ENCODE measurements at places on chromosomes 6 and 20. TPM values are rescaled to one million over a fixed set of nuclear protein-coding genes. Genes with fewer than 3 reads are reported as not detected.

- H3K4me3 ChIP-seq: no peak overlapping the region
- no peak for DNase-seq
- peaks cover 11% of the 10 kb centered on the region for H3K4me1 ChIP-seq
- H3K27ac ChIP-seq: no peak overlapping the region
Measured at GRCh38 chr6:125828476-125829039, 37.8 kb downstream of the NCOA7 start.

The SAMD10 gene
- polyA plus RNA-seq: 3.6 TPM

The FOXP4 gene
- polyA plus RNA-seq: 13.8 TPM

- H3K27ac ChIP-seq: no peak overlapping the region
- no peak for DNase-seq
- no peaks in the 10 kb centered on the region for H3K4me1 ChIP-seq
- peaks cover 13% of the 10 kb centered on the region for H3K27me3 ChIP-seq
- no peak overlapping the region for H3K4me3 ChIP-seq
Measured at GRCh38 chr20:25066386-25066785, 8.4 kb upstream of the ACSS1 start.

The UBD gene
- polyA plus RNA-seq: 20.0 TPM

DNA sequence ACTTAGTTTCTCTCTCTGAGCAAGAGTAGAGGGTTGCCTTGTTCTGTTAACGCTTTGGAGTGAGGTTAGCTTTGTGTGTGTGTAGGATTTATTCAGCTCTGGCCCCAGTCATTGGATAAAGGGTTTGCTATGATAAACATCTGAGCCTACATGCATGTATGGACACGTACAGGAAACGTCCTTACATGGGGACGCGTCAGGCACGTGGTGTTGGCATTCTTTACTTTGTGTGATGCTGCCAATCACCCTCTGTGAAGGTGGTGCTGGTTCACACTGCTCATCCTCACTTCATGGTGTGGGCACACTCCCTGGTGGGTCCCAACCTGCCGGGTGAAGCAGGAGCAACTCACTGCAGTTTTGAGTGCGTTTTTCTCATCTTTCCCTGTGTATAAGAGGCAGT, 53.4 kb upstream of the CD93 start:
- no peaks in the 10 kb centered on the region for H3K36me3 ChIP-seq
- no peak overlapping the region for H3K4me3 ChIP-seq
- no peaks in the 10 kb centered on the region for H3K27me3 ChIP-seq

The VGLL2 gene
- not detected for polyA plus RNA-seq

The ADGRG6 gene
- 25.8 TPM for polyA plus RNA-seq

DNA sequence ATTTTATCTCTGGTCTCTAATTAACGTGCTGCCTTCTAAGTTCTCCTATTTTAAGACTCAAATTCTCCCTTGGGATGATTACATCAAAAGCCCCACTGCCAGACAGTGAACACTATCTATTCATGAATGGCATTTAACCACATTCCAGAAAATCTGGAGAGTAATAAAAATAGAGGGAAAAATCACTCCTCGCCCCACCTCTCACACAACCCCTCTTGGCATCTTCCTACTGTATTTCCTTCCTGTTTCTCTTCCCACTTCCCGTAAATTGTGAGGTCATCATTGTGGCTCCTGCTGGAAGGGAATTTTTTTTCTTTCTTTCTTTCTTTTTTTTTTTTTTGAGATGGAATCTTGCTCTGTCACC, 31.5 kb downstream of the RAB44 start:
- H3K36me3 ChIP-seq: no peaks in the 10 kb centered on the region
- H3K4me3 ChIP-seq: no peak overlapping the region
- no peaks in the 10 kb centered on the region for H3K27me3 ChIP-seq
- no peak for DNase-seq
- no peak overlapping the region for H3K27ac ChIP-seq

GRCh38 chr20:46332373-46333160, 24.3 kb upstream of the CDH22 start:
- H3K4me3 ChIP-seq: no peak overlapping the region
- H3K27ac ChIP-seq: no peak overlapping the region
- no peaks in the 10 kb centered on the region for H3K4me1 ChIP-seq
- DNase-seq: no peak

DNA sequence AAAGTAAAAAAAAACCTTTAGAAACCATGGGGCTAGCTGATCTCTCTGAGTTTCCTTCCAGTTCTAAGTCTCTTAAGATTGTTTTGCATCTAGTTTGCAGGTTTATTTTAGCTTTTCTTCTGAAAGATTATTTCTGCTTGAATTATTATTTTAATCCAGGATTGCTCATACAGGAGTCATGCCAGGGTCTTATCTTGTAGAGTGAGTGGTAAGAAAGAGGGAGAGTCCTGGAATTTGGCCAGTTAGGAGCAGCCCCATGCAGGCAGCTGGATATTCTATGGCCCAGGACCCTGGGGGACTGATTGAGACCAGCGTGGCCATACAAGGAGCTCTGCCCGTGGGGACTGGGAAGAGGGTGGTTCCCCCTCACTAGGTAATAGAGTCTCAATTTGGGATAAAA, 178.9 kb upstream of the HEY2 start:
- H3K27ac ChIP-seq: no peak overlapping the region
- no peaks in the 10 kb centered on the region for H3K36me3 ChIP-seq
- no peaks in the 10 kb centered on the region for H3K27me3 ChIP-seq
- no peaks in the 10 kb centered on the region for H3K4me1 ChIP-seq
- no peak for DNase-seq
- no peak overlapping the region for H3K4me3 ChIP-seq

The RHAG gene
- 0.40 TPM for polyA plus RNA-seq

DNA sequence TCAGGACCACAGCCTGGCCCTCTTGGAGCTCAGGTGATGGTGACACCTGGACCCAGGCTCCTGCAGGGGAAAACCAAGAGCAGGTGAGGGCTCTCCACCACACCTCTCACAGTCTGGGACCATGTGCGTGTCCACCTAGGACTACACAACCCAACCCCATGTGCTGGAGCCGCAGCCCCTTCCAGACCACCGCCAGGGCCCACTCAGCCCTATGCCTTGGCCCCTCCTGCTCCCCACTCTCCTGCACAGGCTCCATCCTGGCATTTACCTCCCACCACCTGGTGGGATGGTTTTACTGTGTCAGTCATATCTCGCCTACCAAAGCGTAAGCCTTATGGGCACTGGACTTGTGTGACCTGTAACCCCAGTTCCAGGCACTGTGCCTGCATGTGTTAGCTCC, 13.1 kb upstream of the ADAM33 start:
- H3K4me1 ChIP-seq: no peaks in the 10 kb centered on the region
- no peaks in the 10 kb centered on the region for H3K36me3 ChIP-seq
- H3K4me3 ChIP-seq: no peak overlapping the region
- no peak overlapping the region for H3K27ac ChIP-seq

The ULBP3 gene
- polyA plus RNA-seq: 1.4 TPM

DNA sequence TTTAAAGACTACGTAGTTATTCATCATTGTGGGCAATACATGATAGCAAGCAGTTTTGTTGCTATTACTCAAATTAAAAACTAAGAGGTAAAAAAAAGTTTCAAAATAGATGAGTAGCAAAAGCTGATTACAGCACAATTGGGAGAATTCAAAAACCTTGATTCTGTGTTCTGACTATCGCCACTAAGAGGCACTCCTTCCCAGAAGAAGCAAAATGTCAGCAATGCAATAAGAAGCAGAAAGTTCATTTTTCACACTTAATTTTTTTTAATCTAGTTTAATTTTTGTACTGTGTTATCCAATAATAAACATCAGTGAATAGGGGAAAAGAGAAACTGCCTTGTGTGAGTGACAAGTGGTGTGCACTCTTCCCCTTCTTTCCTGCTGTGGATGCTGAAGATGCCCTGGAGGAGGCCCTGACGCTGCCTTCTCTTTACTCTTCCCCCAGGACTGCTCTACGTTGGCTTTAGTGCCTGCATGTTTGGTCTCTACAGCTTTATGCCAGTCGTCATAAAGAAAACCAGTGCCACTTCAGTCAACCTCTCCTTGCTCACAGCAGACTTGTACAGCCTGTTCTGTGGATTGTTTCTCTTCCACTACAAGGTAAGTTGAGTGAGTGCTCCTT, 263.2 kb upstream of the PLN start:
- no peak for DNase-seq
- H3K36me3 ChIP-seq: no peaks in the 10 kb centered on the region
- H3K27me3 ChIP-seq: no peaks in the 10 kb centered on the region
- no peaks in the 10 kb centered on the region for H3K4me1 ChIP-seq

GRCh38 chr6:166351715-166352285, 9.5 kb upstream of the SFT2D1 start:
- DNase-seq: peak; percentile 66
- no peaks in the 10 kb centered on the region for H3K36me3 ChIP-seq

GRCh38 chr6:126444659-126445273, 104.9 kb downstream of the CENPW start:
- no peak overlapping the region for H3K4me3 ChIP-seq
- DNase-seq: no peak
- no peak overlapping the region for H3K27ac ChIP-seq
- H3K27me3 ChIP-seq: no peaks in the 10 kb centered on the region
- no peaks in the 10 kb centered on the region for H3K4me1 ChIP-seq
- H3K36me3 ChIP-seq: no peaks in the 10 kb centered on the region

DNA sequence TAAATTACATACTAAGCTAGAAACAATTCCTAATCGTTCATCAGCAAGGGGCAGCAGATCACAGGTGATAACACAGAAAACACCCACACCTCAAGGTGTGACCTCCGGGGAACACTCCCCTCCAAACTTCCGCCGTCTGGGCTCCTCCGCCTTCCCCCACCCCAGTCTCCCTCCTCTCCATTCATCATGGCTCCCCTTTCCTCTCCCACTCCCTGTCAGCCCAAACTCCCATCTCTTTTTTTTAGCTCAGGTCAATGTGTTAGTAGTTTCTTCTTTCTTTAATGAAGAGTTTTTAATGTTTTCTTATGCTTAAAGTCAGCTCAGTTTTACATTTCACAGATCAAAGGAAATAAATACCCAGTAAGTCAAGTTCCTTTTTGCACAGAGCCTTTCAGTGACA, 20.7 kb downstream of the CNKSR3 start:
- no peaks in the 10 kb centered on the region for H3K27me3 ChIP-seq
- peaks cover 5% of the 10 kb centered on the region for H3K4me1 ChIP-seq
- no peak for DNase-seq
- no peak overlapping the region for H3K4me3 ChIP-seq
- no peak overlapping the region for H3K27ac ChIP-seq
- no peaks in the 10 kb centered on the region for H3K36me3 ChIP-seq

GRCh38 chr20:44586289-44586911, 4.0 kb downstream of the PKIG start:
- no peak overlapping the region for H3K27ac ChIP-seq
- H3K4me1 ChIP-seq: peaks cover 5% of the 10 kb centered on the region
- peaks cover 11% of the 10 kb centered on the region for H3K36me3 ChIP-seq
- no peaks in the 10 kb centered on the region for H3K27me3 ChIP-seq
- no peak for DNase-seq

DNA sequence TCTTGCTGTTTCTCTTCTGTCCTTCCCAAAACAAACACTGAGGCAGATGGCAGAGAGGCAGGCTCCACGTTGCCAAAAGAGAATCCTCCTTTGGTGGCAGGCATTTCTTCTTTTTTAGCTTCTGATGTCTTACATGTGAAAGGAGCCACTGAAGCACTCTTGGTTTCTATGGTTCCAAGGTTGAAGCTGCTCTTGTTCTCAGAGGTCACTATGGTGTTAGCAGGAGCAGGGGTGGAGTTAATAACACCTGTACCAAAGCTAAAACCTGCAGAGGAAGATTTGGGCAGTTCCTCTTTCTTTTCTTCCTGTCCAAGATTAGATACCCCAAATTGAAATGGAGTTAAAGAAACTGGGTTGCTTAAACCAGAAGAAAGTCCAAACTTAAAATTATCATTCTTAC, 28.8 kb downstream of the FAM8A1 start:
- DNase-seq: no peak
- H3K4me1 ChIP-seq: no peaks in the 10 kb centered on the region

GRCh38 chr6:31582230-31582643, at the start of gene LTB:
TSS of gene LTB (minus strand) at chr6:31582424. CDS start at chr6:31582417, 7 bp downstream.
- H3K27ac ChIP-seq: peak within 1 kb of the TSS; percentile 43
- H3K36me3 ChIP-seq: no peaks in the 10 kb centered on the region
- H3K4me1 ChIP-seq: peaks cover 9% of the 10 kb centered on the region
- DNase-seq: no peak
- peak within 1 kb of the TSS; percentile 60 for H3K4me3 ChIP-seq

DNA sequence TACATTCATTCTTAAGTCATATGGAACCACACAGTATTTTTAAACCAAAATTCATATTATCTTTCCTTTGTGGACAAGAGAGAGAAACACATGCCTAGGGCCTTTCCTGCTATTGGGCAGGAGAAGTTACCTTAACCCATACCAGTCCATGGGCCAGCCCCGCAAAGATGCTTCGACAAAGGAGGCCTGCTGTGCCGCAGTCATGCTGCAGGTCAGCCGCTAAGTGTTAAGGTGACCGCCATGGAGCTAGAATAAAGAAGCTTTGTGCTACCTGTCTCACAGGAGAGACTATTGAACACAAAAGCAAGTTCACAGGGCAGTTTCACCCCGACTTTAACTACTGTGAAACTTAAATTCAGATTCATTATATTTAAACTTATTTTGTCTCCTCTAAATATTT, 62.3 kb upstream of the TMEM181 start:
- H3K4me1 ChIP-seq: no peaks in the 10 kb centered on the region
- no peak overlapping the region for H3K4me3 ChIP-seq
- H3K36me3 ChIP-seq: peaks cover 23% of the 10 kb centered on the region
- H3K27ac ChIP-seq: no peak overlapping the region
- no peak for DNase-seq

The TCF21 gene
- polyA plus RNA-seq: 10.8 TPM

DNA sequence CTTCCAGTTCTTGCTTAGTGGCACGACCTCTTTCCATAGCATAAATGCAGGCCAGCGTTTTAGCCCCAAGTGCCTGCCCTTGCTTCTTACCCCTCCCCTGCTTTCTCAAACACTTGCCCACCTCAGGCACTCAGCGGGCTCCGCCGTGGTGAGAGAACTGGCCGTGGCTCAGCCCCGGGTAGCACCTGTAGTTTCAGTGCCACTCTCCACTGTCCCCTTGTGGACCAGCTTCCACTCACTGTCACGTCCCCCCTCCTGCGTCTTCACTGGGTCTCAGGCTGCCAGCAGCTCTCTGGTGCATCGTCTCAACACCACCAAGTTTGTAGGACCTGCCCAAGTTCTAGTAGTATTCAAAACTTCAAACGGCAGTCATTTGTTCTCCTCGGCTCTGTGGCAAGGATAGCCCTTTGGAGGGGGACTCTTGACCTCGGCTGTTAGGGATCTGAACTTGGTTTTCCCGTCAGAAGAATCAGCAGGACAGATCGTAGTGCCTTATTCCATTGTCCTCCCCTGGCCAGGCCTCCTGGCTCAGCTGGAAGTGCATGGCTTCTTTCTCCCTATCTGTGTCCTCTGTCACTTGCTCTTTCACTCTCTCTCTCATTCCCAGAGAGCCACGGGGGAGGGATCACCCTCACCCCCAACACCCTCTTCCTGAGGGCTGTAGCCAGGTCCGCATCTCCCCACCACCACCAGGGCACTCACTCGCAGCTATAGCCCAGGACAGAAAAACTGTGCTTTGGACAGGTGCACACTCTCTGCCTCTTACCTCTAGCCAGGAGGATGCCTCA, 44.6 kb downstream of the STK35 start:
- DNase-seq: no peak
- no peaks in the 10 kb centered on the region for H3K4me1 ChIP-seq
- no peak overlapping the region for H3K27ac ChIP-seq
- no peaks in the 10 kb centered on the region for H3K27me3 ChIP-seq

The GPX5 gene
- not detected for polyA plus RNA-seq
